EH (cell line): ENCODE measurements at places on chromosomes 2 and 18.
A peak's percentile ranks its signal among the peaks of the same experiment; 100 is the strongest.

DNA sequence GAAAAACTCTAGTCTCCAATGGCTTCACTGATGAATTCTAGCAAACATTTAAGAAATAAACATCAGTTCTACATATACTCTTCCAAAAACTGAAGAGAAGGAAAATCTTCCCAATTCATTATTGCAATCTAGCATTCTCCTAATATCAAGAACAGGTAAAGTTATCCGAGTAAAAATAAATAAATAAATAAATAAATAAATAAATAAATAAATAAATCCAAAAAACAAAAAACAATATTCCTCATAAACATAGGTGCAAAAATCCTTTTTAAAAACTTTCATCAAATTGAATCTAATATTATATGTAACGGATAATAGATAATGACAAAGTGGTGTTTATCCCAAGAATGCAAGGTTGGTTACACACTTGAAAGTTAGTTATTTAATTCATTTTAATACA is 58.4 kb upstream of the TMEM247 start:
- no peak for DNase-seq

- no peak for DNase-seq
Measured at GRCh38 chr2:122219504-122219903, 464.1 kb downstream of the TSN start.

DNA sequence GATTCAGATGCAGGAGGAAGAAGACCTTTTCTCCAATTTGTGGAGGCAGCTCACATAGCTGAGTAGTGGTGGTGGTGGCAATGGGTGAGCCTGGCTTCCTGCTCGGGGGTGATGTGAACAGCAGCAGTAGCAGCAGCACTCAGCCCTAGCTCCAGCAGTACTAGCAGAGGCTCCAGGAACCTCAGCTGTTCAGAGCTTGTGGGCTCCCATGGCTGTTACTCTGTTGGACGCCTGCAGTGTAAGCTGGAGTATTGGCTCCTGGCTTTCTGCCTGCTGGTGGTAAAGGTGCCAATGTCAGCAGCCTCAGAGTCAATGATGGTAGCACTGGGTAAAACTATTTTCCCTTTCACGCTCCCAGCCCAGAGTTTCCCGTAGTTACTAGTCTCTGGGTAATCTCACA is 3.1 kb upstream of the SEH1L start:
- peak; percentile 26 for DNase-seq

DNA sequence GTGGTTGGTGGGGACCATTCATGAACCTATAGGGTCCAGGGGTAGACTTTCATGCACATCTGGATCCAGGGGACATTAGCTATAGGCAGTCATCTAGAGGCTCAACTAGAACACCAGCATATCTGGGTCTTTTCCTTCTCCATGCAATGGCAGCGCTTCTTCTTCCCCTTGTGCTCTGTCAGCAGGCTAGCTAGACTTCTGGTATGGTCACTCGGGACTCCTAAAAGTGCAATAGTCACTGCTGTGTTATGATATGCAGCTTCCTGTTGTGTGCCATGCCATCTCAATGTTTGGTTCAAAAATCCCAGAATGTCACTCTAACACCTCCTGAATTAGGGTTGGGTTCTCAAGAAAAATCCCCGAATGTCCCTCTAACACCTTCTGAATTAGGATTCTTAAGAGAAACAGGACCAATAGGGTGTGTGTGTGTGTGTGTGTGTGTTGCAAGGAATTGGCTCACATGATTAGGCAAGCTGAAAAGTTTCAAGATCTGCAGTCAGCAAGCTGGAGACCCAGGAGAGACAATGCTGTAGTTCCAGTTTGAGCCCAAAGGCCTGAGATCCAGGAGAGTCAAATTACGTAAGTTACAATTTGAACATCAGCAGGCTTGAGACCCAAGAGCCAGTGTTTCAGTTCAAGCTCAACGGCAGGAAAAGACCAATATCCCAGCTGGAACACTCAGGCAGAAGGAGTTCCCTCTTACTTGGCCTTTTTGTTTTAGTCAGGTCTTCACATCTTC is 97.1 kb upstream of the LTBP1 start:
- no peak for DNase-seq

DNA sequence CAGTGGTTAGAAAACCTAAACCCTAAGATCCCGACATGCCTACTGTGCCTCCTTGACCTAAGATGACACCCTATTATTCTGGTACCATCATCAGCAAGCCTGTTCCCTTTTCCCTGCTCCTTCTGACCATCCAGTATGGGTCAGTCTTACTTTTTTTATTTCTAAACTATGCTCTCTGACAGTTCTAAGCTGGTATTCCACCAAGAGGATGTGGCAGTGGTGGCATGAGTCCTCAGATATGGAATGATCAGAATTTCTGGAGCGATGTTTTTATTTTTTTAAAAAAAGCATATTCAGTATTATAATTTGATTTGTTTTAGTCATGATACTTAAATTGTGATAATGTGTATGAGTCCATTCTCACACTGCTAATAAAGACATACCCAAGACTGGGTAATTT is 145.9 kb upstream of the LHCGR start:
- DNase-seq = peak; percentile 1

DNA sequence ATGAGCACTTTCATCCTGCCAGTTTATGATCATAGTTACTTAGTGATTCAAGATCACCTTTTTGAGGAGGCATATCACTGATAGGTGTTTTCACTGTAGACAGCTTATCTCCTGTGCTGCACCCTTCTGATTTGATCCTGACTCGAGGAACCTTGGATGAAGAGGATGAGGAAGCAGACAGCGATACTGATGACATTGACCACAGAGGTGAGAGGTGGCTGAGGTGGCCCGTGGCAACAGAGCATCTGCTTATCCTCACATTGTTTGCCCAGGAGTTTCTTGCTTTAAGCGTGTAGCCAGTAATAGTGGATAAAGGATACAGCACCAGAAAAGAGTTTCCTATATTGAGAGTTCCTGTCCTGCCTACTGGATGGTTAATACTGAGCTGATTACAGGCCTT is 15.7 kb downstream of the SUPT7L start:
- DNase-seq = no peak

GRCh38 chr2:63819765-63820717 is 21.7 kb upstream of the UGP2 start:
- DNase-seq = peak; percentile 16

DNA sequence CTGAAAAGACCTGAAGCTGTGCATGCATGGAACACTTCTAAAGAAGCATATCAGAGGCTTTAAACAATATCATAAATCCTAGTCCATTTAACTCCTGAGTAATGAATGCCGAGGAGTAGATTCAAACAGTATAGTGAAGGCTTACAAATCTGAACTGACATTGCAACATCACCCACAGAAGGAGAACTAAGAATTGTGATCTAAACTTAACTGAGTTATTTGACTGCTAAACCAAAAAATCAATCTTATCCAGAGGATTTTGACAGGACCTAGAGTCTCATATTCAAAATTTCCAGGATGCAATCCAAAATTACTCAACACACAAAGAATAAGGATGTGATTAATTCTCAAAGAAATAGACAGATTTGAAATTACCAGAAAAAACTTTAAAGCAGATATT is 181.0 kb downstream of the SLC39A10 start:
- no peak for DNase-seq

DNA sequence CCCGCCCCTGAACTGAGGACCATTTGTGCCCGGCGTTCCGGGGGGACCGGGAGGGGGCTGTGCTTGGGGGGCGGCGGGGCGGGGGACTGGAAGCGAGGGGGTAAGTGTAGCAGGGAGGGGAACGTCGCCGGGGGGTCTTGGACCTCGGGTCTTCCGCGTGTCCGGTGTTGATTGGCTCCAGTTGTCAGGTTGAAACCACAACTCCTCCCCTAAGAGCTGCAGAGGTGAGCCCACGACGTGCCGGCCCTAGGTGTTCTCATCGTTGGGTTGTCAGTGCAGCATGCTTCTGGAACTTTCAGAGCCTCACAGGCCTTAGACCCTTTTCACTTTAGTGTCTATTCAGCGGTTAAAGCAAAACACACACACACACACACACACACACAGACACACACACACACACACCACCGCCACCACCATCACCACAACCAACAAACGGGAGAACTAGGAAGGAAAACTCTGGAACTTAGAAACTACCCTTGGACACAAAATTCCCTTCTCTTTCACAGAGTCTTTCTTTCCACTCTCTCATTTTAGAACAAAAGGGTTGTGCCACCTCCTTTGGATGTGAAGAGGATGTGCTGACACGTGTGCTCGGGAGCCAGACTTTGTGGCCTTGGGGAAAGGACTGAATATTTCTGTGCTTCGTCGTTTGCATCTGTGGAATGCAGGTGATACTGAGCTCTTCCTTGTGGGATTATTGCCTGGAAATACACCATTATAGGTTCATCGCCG is 6.7 kb upstream of the DLX2 start:
- no peak for DNase-seq

- peak; percentile 84 for DNase-seq
Measured at GRCh38 chr2:28102455-28102874, 211.9 kb downstream of the BABAM2 start.

DNA sequence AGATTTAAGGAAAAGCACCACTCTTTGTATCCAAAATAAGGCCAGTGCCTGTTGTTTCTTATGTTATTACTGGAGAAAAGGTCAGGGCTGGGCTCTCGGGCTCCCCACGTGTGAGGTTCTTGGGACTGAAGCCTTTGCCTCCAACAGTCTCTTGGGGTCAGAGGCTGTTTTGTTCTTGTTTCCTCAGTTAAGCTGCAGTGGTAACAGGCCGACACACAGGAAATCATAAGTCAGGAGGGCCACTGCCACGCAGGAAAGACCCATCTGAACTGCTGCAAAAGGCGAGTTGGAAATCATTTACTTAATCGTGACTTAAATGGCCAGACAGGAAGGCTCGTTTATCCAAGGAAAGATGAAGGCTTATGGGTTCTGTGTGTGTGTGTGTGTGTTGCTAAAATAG is 30.3 kb upstream of the IL37 start:
- DNase-seq = no peak

DNA sequence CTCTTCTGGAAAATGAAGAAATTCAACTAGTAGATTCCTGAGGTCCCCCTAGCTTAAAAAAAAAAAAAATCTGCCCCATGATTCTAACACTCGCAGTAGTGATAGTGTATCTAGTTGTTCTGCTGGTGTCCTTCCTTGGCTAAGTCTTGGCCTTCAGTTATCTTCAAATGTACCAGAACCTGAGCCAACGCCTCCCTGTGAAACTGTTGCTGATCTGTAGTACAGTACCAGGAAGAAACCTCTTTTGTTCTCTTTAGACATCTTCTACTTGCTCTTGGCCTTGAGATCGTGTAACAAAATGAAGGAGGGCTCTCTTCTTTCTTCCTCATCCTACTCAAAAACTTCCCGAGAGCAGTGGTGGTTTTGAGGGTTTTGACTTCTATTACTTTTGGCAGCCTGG is 31.0 kb downstream of the PLEK start:
- no peak for DNase-seq

DNA sequence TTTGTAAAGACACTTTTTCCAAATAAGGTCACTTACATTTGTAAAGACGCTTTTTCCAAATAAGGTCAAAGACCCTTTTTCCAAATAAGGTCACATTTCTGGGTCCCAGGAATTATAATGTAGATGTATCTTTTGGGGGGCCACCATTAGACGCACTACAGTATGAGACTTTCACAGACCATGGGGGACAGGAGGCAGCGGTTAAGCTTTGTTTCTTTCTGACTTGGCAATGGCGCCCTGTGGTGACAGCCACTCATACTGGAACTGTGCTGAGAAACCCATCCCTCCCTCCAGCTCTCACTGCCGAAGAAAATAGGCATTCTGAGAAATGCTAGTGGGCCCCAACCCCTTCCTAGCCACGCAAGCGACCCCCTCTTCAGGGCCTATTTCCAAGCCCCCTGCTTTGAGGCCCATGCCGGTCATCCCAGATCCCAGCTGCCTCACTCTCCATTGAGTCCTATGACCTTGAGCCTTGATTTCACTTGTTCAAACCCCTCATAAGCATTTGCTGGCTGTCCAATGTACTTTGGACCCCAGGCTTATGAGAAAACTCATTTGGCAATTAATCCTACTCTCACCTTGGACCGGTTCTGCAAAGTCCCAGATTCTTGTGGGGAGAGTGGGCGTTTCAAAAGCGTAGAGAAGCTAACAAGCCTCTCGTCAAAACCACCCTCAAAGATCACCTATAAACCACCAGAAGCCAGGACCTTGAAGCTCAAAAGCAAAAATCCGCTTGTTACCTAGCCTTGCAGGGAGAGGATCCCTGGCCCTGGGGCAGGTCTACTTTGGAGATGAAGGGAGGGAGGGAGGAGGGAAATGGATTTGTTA is 11.3 kb upstream of the SPATA3 start:
- no peak for DNase-seq

- no peak for DNase-seq
Measured at GRCh38 chr2:46960618-46961017, 45.0 kb upstream of the MCFD2 start.

DNA sequence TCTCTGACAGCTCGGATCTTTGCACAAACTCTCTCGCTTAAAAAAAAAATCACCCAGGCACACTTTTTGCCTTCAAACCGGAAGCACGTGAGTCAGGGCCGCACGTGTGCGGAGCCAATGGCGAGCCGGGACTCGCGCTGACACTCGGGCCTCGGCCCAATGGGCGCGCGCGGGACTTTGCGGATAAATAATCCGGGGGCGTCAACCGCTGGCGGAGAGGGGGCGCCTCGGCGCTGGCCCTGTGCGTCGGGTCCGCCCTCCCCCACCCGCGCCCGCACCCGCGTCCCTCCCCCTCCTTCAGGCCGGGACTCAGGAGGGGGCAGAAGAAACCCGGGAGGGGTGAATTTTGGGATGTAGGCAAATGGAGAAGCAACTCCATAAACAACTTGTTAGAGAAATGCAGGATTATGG is 319 bp upstream of the EN1 start:
- no peak for DNase-seq

- no peak for DNase-seq
Measured at GRCh38 chr2:66966631-66967030, 430.5 kb upstream of the ETAA1 start.

- no peak for DNase-seq
Measured at GRCh38 chr18:41462946-41463345, 492.1 kb upstream of the PIK3C3 start.

DNA sequence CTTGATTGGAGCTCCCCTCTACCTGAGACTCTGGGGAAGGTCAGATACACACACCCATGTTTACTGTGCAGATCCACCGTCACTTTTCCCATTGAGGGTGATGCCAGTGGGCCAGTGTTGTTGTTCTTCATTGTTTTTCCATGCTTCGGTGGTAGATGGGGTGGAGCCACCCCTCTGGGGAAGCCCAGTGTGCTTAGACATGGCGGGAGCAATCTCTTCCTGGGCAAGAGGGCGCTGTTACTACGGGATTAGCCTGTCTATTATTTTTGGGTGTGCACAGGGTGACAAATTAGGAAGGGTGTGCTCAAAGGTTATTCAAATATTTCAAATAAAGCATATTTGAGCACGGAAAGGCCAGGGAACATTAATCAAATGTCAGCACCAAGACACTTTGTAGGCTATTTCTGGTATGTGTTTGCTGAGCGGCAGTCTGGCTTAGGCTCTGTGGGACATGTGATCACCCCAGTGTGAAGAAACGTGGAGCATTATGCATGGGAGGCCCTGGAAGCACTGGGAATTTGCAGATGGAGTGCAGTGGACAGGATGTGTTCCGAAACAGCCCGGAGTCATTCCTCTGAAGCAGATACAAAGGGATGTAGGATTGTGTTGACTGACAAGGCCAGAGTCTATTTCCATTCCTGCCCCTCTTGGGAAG is 34.8 kb upstream of the SMIM21 start:
- no peak for DNase-seq
